Stimulated activated CD4-positive, alpha-beta T cell treated with anti-CD3 and anti-CD28 coated beads, Interleukin-1b, Interleukin-23, amount 100 ng/mL, for 24 hours (primary cell): ENCODE measurements at places on chromosomes 2 and 18.

- no peak for DNase-seq
These were observed 110.9 kb downstream of the NAB1 start for GRCh38 chr2:190759749-190760213.

DNA sequence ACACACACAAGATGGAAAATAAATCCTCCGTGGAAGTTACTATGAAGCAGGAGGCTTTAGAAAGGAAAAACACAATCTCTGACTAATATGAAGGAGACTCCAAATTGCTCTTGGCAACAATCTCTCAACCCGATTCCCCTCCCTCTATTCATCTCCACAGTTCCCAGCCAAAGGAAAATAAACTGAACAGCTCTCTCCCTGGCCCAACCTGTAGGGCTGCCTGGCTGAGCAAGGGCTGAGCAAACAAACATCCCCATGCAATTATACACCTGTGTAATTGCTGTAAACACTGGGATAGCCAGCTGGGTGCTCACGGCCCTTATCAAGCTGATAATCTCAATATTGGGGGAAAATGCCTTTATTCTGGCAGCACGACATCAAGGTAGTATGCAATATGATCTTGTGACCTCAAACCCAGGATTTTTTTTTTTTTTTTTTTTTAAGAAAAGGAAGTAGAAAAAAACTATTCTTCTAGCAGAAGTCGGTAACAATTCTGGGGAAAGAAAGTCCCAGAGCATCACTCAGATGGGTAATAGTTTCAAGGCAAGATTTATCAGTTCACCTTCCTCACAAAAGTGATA, 203.3 kb upstream of the SMAD2 start:
- DNase-seq, result no peak

DNA sequence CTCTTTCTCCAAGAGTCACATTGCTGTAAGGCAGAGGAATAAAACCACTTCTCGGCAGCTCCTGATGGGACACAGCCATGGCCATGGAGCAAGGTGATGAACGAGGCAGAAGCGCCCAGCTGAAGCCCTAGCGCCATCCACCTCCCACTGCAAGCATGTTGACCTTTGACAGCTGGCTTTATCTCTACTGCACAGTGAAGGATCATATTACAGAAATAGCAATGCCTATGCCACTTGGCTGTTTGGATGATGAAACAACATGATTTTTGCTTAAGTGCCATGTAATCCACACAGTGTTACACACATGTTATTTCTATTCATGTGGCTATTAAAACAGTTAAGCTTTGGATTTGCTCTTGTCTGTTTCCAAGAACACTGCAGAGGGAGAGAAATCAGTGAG, 167.7 kb downstream of the VAPA start:
- DNase-seq, result no peak

- DNase-seq, result no peak
These were observed 24.3 kb downstream of the RHOB start for GRCh38 chr2:20471148-20471547.

DNA sequence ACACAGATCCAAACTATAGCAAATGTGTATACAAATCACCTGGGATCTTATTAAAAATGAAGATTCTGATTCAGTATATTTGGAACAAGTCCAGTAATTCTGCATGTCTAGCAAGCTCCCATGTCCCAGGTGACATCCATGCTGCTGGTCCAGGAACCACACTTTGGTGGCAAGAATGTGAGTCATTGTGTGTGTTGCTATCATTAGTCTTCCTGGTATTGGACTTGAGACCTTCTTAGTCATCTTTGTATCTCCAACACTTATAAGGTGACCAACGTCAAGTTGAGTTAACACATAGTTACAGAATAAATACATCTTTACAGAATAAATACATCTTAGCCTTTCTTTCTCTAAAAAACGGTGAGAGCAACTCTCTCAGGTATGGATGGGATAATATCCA, 107.9 kb upstream of the NDUFV2 start:
- no peak for DNase-seq

GRCh38 chr2:65504201-65504600, 71.8 kb upstream of the SPRED2 start:
- no peak for DNase-seq

DNA sequence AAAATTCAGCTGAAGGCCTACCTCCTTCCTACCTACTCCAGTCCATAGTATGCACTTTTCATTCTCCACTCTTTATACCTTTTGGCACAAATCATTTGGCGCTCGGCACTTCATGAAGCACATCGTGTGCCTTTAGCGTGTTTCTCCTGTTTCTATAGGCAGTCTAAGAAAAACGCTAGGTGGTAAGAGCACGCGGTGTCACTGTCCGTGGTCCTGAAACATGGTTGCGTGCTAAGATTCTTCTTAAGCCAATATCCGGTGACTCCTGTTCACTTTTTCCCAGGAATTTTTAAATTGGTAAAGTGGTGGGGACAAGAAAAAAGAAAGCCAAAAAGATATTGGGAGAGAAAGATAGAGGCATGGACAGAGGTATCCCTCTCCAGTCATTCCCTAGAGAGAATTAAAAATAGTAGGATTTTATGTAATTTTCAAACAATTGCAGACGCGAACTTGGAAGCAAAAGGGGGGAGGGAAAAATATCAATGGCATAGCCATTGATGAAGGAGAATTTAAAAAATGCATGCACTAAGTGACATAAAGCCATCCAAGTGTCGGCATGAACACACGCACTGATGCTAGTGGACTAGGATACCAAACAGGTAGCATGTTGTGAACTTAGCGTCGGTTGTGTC, 1.4 kb upstream of the CTNNA2 start:
- DNase-seq, result no peak

- DNase-seq, result no peak
These were observed 32.4 kb downstream of the HS1BP3 start for GRCh38 chr2:20618468-20618885.

- DNase-seq, result no peak
These were observed 1.0 kb downstream of the MARS2 start for GRCh38 chr2:197705912-197706838.

DNA sequence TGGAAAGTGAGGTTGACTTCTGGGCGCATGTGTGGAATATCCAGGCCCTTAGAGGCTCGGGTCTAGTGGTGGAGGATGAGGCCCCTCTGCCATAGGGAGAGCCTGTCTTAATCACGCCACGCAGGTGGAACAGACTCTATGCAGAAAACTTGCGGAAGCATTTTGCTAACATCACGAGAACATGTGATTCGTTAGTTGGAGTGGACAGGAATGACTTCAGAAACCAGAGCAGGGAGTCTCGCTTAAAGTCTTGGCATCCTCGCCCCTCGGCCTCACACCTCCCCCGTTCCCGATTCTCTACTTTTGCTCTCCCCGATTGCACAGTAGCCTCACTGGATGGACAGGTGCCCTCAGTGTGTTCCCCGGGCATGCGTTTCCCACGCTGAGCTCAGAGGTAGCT, 333.4 kb downstream of the GBX2 start:
- no peak for DNase-seq

DNA sequence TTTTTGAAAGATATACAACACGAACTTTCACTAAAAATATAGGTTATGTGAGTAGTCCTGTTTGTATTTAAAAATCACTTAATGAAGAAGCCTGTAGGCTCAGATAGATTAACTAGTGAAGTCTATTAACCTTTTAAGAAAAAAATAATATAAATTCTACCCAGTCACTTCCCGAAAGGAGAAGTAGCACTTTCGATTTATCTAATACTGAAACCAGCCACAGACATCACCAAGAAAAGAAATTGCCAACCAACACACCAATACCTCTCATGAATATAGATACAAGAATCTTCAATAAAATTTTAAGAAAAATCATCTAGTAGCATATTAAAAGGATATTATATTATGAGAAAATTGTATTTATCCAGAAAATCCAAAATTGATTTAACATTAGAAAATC, 160.5 kb downstream of the GALNT13 start:
- DNase-seq, result no peak

DNA sequence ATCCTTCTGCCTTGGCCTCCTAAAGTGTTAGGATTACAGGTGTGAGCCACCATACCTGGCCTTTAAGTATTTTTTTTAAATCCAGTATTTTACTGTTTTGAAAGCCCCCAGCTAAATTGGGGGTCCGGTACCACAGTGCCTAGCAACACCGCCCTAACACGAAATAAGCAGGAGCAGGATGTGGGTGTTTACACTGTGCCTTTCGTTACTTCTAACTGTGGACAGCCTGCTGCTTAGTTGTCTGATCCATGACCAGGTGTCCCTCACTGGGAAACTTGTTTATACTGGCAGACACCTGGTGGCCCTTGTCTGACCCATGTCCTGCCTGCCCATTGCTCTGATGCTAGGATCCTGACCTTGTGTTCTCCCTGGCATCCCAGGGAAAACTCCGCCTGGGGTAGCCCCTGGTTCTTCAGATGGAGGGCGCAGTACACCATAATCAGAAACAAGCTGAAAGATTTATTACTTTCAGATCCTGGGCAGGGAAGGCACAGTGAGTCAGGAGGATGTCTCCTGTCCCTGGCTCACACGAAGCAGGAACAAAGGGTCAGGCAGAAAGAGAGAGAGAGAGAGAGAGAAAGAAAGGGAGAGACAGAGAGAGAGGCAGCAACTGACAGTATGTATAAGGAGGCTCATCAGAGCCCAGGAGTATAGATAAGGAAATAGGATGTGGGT, 55.7 kb downstream of the NCAPH start:
- DNase-seq, result no peak

GRCh38 chr2:95531254-95531771, 46.8 kb upstream of the TRIM43B start:
- DNase-seq, result no peak

- DNase-seq, result no peak
These were observed 1438.0 kb upstream of the ZEB2 start for GRCh38 chr2:145957929-145958328.

DNA sequence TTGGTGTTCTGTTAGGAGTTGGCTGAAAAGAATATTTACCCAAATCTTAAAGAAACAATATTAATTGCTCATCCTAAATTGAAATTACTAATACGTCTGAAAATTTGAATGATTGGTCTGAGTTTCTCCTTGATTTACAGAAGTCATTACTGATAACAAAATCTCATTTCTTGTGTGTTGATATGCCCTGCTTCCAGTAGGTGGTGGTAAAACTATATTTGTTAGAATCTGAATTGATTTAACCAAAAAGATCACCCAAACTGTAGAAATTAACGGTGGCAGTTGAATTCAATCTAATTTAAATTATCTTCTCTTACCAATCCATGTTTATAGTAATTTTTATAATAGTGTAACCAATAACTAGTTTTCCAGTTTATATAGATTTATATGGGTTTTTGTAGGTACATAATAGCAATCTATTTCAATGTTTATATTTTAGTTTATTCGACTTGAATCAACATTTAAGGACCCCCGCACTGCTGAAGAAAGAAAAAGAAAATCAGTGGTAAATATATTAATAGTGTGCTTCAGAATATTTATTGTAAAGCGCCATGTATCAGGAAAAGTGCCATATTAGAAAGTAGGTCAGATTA, 38.3 kb downstream of the PAPOLG start:
- DNase-seq, result no peak

DNA sequence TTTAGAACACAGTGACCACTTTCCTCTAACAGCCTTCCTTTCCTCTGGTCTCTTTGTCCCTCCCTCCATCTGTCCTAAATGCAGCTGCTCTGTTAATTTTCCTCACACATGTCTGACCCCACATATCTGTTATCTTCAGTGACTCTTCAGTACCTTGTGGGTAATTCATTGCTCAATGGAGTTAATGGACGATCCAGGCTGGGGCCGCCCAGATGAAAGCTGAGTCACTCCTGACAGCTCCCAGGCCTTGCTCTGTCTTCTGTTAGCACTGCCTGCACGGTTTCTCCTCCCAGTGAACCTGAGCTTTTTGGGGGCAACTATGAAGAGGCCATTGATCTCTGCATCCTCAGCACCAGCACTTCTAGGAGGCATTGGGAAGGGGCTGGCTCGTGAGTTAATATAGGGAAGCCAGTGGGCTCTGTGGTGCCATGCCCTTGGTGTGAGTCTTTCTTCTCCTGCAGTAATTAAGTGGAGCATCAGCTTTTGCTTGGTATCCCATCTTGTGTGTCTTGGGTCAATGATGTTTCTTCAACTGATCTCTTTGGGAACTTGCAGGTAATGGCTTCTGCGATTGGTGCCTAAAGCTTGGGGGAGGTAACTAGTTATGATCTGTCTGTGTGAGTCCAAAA, 67.3 kb downstream of the SNORC start:
- no peak for DNase-seq

DNA sequence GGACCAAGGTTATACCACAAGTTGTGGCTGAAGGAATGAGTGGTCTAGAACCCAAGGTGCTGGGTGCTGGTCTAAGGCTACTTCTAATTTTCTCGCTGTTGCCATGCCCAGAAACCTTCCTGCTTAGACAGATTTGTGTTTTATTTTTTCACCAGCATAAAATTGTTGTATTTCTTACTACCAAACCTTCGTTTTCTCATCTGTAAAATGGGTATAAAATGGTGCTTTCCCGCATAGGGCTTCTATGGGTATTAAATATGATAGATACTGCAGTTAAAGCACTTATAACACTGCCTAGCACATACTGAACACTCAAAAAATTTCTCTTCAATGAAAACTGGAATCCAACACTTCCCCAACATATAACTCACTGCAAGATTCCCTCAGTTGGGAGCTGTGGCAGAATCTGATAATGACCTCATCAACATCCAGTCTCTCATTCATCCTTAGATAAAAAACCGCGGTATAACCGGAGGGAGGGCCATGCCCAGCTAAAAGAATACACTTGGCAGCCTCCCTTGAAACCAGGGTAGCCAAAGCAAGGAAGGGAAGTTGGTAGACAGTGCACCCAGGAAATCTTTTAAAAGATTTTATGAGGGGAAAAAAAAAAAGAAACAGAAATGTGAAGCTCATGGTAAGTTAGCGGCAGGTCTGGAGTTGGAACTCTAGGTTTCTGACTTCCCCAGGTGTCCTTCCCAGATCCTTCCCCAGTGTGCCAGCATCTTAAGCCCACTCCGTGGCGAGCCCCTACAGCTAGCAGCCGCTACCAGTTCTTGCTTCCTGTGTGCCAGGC, 1.2 kb downstream of the NEMP2 start:
- peak; percentile 22 for DNase-seq

DNA sequence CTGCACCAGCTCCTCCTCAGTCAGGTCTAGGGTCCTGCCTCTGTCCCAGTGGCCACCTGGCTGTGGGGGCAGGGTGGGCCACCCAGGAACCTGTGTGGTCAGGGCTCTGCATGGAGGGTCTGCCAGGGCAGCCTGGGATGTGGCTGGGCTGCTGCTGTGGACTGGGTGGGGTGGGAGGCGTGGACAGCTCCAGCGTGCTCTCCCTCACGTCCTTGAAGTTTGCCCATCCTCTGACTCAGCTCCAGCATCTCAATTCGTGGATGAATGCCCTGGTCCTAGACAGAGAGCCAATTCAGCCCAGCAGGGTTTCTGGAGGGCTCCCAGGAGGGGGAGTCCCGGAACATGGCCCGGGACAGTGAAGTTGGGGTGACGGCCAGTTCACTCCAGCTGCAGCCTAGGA, 64.3 kb upstream of the EPAS1 start:
- no peak for DNase-seq

DNA sequence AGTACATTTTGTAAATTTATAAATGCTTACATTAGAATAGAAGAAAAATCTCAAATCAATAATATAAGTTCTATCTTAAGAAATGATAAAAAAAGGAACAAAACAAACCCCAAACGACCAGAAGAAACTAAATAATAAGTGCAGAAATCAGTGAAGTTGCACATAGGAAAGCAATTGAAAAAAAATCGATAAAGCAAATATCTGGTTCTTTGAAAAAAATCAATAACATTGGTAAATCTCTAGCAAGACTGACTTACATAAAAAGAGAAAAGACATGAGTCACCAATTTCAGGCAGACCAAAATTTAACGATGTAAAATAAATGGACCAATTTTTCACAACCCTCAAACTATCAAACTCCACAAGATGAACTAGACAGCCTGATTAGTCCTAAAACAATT, 249.9 kb upstream of the HDAC4 start:
- no peak for DNase-seq

GRCh38 chr2:120914839-120915521, 179.3 kb downstream of the GLI2 start:
- DNase-seq, result no peak
